ENCODE measurements at places on chromosomes 7 and 10. TPM values are rescaled to one million over a fixed set of nuclear protein-coding genes. Genes with fewer than 3 reads are reported as not detected.

Gene OPALIN
- not detected for total RNA-seq

Gene BET1
- 6.2 TPM for total RNA-seq

Gene MEIG1
- total RNA-seq: not detected

Gene PLAC9
- total RNA-seq: not detected

Gene FOXI2
- not detected for total RNA-seq

GRCh38 chr10:12823328-12823727, 178.2 kb downstream of the CCDC3 start:
- no peak for DNase-seq

DNA sequence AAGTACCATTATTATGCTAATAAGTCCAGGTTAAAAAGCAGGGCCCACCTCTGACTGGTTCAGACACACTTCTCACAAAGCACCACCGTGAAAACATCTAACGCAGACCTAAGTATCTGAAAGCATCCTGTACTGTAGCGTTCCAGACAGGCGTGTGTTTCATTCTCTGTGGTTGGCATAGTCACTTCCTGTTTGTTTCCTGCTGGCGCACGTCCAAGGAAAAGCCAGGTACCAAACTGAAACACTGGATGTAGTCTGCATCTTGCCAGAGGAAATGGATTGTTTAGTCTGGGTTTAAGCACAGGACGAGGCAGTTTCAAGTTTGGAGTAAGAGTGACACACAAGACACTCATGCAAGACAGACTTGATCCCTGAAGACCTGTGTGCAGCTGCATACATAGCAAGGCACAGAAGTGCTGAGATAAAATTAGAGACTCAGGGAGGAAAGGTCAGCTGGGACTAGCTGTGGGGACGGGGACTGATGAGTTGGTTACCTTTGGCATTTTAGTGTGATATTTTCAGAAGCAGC, 23.3 kb downstream of the BPGM start:
- DNase-seq: peak; percentile 89

DNA sequence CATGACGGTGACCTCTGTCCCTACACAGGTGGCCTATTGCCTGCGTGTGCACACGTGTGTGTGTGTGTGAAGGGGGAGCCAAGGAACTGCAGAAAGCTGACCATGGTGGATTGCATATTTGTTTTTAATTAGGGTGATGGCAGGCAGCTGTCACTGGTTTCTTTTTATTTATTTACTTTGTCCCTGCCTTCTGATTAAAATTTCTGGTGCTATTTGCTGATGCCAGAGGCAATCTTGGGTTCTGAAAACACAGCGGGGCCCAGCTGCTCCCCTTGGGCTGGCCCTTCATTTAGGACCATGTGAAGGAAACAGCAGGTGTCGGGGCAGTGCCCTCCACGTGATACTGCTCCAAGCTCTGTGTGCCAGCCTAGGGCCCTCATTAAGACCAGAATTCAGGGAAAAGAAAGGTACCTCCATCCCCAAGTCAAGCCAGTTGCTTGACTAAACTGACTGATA, 71.3 kb upstream of the PODXL start:
- DNase-seq: no peak

DNA sequence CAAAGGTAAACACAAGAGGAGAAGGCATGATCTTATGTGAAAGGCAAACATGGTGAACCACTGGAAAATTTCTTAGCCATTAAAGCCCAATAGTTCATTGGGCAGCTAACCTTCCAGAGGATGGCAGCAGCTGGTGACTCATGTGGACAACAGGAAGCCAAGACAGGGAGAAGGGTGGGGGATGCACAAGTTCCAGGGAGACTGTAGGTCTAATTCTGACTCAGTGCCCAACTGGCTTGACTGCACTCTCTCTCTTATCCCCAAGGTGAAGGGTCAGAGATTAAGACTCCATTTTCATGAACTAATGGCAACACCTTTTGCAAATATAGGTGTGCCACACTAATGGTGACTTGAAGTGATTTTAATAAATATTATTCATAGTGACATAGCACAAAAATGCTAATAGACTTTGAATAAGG, 47.9 kb upstream of the SLC35B4 start:
- no peak for DNase-seq

- DNase-seq: no peak
Observed at GRCh38 chr7:150657526-150657925, 25.3 kb upstream of the GIMAP6 start.

All from CD8-positive, alpha-beta T cell (primary cell).